ENCODE measurements at places on chromosomes 5 and 9.

- DNase-seq, result peak; percentile 71
Measured at GRCh38 chr9:90946982-90947381, 145.4 kb downstream of the SYK start.

DNA sequence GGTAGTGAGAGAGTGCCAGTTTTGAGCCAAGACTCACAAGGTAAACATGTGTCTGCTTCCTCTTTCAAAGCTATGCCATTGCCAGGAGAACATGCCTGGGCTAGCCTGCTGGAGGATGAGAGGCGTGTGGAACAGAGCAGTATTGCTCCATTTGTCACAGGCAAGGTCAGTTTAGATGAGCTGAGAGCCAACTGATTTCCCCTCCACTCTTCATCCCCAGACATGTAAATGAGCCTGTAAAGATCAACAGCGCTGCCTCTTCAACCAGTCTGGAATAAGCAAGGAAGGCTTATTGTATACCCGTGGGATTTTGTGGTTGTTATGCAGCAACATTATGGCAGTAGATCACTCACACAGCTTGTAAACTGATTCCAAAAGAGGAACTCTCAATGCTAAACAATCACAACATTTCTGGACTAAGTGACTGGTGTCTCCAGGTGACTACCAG, 8.2 kb upstream of the GDNF start:
- DNase-seq, result no peak

DNA sequence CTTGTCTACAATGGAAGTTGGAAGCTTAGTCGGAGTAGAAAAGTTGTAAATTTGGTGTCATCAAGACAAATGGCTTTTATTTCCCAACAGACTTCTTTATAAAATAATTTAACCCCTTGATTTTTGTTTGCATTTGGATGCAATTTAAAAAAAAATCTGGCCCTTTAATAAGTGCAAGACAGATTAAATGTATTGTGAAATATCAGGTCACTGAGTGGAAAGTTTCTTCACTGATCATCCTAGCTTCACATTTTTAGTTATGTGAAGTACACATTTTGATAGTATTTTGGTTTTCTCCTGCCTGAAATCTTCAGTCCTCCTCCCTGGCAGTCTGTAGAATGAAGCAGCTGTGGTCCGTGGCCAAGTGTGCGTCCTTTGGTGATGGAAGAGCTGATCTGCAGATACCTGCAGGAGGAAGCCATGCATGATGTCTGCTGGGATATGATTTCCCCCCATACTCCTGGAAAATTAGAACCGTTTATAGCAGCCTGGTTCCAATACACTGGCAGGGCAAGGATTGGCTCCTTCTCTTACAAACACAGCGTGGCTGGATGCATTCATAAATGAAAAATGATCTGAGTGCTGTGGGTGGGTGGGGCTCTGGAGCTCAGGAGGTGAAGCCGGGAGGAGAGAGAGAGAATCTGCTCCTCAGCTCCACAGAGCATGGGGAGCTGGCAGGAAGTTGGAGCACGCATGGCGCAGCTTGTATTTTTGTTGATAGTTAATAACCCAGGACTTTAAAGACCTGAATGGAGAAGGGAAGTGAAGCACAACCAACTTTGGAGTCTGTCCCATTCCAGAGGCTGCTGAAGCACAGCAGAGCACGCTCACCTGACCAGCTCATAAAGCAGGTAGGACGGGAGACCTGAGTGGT, 238.4 kb downstream of the GOLPH3 start:
- no peak for DNase-seq

- no peak for DNase-seq
Measured at GRCh38 chr9:95025213-95026147, 292.0 kb downstream of the FANCC start.

GRCh38 chr5:127757576-127757975, 54.4 kb downstream of the CCDC192 start:
- no peak for DNase-seq

GRCh38 chr5:142522983-142523382, 162.9 kb downstream of the FGF1 start:
- no peak for DNase-seq

GRCh38 chr9:18905883-18906629, 127.0 kb downstream of the SAXO1 start:
- no peak for DNase-seq

DNA sequence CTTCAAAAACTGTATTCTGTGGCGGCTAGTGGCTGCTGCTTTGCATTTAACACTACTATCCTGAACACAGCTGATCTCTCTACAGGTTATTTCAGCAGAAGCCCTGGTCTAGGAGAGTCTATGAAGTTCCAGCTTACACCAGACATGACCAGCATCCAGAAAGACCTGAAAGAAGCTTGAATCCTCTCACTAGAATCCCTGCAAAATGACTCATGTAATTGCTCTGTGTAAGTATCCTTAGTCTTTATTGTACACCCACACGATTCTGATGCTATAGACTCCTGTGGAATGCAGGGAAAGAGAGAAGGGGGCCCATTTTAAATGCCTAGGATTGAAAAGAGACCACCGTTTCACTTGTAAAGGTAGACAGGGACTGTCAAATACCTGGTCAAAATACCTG, 859 bp upstream of the GRIA1 start:
- no peak for DNase-seq

DNA sequence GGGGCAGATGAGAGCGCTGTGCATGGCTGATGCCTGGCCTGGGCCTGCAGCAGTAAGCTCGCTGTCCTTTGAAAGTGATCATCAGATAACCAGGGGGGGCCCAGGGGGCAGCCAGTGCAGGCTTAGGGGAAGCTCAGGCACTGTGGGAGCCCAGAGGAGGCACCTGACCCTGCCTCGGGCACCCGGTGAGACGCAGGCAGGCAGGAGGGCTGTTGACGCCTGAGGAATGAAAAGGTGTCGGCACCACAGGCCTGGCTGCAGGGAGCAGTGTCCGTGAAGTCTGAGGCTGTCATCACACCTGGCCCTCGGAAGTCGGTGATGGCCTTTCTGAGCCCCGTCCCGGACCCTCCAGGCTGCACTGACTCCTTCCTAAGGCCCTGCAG, 84.6 kb downstream of the RXRA start:
- DNase-seq, result peak; percentile 58

DNA sequence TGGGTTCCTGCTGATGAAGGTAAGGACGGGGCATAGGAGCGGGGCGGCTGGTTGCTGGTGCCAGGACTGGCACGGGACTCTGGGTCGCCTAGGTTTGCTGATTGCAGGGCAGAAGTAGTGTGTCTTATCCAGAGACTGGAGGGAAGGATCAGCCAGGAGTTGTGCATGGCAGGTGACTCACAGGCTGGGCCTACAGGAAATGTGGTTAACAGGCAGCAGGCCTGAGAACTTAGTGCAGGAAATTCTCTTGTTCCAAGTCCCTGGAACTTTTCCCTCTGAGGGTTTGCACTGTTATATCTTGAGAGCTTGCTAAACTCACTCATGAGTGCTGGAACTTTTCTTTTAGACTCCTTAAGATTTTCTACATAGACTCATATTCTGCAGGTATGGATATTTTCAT, 95.1 kb downstream of the ANXA2R start:
- peak; percentile 34 for DNase-seq

- no peak for DNase-seq
Measured at GRCh38 chr5:96439477-96440184, 6.6 kb upstream of the PCSK1 start.

DNA sequence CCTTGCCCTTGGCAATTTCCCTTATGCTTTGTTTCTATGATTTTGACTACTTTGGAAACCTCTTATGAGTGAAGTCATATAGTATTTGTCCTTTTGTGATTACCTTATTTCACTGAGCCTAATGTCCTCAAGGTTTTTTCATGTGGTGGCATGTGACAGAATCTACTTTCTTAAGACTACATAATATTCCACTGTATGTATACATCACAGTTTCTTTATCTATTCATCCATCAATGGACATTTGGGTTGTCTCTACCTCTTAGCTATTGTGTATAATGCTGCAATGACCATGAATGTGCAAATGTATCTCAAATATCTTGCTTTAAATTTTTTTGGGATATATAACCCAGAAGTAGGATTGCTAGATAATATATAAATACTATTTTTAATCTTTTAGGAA, 96.4 kb upstream of the ALDH1A1 start:
- no peak for DNase-seq

DNA sequence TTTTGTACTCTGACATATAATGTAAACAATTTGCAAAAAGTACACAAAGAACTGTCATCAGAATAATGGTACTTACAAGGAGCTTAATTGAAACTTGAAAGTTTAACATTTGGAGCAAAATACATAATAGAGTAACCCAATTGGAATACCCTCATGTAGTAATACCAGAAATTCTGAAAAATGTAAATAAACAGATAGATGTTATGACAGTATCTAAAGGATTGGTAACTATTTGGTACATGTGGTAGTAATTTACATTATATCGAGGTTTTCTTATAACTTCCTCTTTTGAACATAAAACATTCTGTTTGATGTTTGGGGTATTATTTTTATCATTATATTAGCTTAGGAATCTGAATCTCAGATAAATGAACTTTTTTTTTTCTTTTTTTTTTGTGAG, 211.7 kb upstream of the ELL2 start:
- no peak for DNase-seq

DNA sequence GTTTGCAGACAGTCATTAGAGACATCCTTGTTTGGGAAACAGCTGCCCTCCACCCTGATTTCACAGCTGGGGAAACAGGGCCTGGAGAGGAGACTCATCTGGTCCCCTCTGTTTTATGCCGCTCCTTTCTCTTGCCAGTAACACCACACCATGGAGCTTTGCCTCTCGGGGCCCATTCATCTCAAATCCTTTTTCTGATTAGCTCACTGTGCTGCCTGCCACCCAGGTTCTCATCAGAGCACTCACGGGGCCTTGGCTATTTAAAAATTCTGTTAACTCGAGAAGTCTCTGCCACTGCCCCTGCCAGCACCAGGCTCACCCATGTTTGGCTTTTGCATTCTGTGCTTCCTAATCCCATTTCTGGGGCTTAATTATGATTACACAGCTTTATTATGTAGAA, 36.8 kb upstream of the C5orf58 start:
- no peak for DNase-seq

DNA sequence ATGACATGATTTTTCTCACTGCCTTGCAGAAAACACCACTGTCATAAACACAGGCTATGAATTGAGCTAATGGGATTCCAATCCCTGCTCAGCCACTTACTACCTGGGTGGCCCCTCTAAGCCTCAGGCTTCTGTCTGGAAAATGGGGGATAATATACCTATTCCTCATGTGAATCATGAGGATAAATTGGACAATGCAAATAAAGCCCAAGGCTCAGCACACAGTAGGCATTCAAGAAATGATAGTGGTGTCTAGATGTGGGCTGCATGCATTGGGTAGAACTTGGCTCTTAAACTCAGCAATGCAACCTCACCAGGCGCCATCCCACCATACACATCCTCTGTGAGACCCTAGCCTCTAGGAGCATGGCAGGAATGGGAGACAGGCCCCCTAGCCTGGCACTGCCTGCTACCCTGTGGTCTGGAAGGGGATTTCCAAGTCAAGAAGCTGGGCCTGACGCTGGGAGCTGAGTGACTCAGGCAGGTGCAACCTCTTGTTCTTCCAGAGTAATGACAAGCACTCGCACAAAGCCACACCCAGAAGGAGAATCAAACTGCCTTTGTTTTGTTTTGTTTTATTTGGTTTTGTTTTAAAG, 2.3 kb upstream of the TNIP1 start:
- no peak for DNase-seq

DNA sequence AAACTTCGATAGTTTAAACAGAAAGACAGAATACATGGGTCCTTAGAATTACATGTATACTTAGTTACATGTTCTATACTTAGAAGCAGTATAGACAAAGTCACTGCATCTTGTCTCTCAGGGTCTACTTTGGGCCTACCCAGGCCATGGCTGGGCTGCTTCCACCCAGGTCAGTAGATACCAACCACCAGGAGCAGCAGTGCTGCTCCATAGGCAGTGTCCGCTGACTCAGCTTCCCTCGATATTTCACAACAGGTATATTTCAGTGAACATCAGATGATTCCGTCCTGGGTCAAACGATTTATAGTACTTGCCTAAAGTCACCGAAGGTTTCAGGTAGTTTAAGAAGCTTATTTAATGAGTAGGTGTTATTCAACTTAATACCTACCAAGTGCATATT, 18.0 kb downstream of the IARS1 start:
- no peak for DNase-seq

- DNase-seq, result no peak
Measured at GRCh38 chr9:86632537-86632936, 278.3 kb upstream of the TUT7 start.

DNA sequence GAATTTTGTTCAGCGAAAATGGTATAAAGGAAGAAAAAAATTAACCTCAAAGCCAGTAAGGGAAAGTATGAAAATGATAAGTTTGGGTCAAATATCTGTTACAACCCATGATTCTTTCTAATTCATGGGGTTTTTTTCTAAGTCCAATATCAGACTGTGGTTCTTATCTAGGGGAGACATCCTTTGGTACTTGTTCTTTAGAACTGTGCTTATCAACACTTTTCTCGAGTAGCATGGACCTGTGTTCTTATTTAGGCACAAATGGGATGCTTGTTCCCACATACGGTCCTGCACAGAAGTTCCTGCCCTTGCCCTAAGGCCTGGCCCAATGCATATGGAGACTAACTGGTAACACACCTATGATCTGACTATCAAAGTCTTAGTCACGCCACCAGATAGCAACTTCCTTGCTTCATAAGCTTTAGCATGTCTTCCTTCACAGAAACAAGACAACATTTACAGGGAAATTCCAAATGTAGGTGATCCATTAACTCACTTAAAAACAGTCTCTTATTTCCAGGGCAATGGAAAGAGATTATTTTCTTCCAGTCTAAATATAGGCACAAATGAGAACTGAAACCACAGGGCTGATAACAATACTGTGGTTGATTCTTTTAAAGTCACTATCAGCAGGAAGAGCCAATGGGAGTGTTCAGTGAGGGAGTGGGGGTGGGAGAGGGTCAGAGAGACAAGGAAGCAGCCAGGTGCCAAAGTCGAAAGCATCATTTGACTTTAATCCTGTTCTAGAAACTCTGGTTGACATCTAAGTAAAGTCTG, 268.8 kb upstream of the ANKRD55 start:
- no peak for DNase-seq

- DNase-seq, result peak; percentile 33
Measured at GRCh38 chr5:137833463-137833862, 34.2 kb upstream of the MYOT start.

All from ELF-1 (cell line).